ENCODE measurements at places on chromosomes 7 and 10.

GRCh38 chr7:2215851-2216250 lies 16.9 kb downstream of the MAD1L1 start:
- DNase-seq = no peak

DNA sequence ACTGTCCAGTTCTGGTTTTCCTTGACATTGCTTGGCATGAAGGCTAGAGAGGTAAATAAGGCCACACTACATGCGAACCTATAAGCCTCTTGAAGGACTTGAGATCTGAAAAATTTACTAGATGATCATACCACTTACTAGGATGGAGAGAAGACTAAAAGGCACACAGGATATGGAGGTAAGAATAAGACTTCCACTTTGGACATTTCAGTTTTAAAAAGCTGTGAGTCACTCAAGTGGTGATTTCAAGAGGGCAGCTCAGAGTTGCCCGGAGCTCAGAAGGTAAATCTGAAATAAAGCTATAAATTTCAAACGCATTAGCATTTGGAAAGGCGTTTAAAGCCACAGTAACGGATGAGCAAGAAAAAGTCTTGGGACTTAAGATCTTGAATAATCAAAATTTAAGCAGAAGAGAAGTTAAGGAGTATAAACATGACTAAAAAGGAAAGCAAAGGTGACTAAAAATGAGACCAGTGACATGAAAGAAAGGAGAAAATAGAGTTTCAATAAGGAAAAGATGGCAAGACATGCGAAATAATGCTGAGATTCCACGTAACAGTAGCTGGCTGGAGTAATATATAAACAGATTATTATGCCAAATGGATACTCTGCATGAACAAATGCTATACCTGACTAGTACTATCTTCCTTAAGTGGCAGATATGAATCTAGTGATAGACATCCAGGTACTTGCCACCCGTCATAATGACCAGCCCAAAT lies 68.3 kb downstream of the SNX13 start:
- DNase-seq = no peak

DNA sequence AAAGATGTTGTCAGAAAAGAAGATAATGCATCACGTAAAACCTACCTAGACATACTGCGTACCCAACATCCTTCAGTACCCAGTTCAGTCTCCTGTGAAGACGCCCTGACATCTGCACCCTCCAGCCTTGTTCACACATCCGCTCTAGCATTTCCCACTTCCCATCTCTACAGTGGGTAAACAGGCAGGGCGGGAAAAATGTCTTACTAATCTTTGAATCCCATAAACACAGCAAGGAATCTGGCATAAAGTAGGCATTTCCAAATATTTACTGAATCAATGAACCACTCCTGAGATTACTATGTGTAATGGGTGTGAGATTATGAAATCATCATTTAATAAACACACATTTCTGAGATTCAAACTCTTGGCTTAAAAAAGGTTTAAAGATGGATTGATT lies 132.8 kb downstream of the GLI3 start:
- no peak for DNase-seq

GRCh38 chr7:19754521-19755116 lies 18.8 kb downstream of the TMEM196 start:
- DNase-seq = peak; percentile 16

DNA sequence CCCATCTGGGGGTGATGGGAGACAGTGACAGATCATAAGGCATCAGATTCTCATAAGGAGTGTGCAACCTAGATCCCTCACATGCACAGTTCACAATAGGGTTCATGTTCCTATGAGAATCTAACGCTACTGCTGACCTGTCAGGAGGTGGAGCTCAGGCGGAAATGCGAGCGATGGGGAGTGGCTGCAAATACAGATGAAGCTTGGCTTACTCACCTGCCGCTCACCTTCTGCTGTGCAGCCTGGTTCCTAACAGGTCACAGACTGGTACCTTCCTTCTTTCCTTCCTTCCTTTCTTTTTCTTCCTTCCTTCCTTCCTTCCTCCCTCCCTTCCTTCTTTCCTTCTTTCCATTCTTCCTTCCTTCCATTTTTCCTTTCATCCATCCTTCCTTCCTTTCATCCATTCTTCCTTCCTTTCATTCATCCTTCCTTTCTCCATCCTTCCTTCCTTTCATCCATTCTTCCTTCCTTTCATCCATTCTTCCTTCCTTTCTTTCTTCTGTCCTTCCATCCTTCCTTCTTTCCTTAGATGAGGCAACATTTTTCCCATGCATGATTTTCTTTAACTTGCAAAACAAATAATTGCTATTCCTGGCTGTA lies 370.0 kb upstream of the AUTS2 start:
- no peak for DNase-seq

GRCh38 chr10:124611738-124612137 lies 132.4 kb downstream of the FAM53B start:
- no peak for DNase-seq

GRCh38 chr7:127591189-127591588 lies 2.3 kb upstream of the FSCN3 start:
- no peak for DNase-seq

GRCh38 chr10:125189162-125189561 lies 28.8 kb upstream of the CTBP2 start:
- no peak for DNase-seq

DNA sequence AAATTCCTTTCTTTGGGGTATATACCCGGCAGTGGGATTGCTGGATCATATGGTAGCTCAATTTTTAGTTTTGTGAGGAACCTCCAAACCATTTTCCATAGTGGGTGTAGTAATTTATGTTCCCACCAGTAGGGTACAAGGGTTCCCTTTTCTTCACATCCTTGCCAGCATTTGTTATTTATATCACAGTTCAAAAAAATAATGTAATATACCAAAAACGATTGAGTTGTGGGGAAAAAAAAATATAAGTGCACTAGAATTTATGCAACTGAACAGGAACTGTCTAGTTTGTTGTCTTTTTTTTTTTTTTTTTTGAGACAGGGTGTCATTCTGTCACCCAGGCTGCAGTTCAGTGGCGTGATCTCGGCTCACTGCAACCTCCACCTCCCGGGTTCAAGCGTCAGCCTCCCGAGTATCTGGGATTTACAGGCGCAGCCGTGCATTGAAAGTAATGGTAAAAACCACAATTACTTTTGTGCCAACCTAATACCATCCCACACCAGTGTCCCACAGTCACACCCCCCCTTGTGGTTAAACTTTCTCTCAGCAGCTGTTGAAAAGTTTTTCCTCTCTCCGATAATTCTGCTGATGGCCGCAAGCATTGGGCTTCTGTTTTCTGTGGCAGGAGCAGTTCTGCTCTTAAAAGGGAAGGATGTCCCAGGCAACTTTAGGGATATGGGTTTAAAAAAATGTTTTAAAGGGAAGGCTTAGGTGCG lies 6.8 kb upstream of the LAT2 start:
- DNase-seq = no peak

GRCh38 chr10:35572583-35572982 lies 32.6 kb upstream of the GJD4 start:
- DNase-seq = no peak

- DNase-seq = peak; percentile 85
Observed at GRCh38 chr10:124688889-124689670, 55.1 kb downstream of the FAM53B start.

GRCh38 chr10:72764151-72764550 lies 72.2 kb downstream of the MCU start:
- DNase-seq = no peak

DNA sequence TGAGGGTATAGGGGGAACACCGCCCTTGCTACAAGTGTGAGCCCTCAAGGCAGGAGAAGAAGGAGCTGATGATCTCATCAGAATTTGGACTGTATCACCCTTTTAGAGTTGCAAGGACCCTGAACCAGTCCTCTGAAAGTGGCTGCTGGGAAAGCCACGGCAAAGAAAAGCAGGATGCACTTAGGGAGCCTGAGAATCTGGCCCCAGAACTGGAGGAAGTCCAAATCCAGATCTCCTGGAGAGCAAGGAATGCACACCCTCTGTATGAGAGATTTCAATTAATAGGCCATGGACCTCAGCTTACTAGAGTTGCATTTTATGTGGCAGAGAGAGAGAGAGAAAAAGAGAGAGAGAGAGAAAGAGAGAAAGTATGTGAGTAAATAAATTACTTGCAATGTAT lies 662.9 kb downstream of the CCSER2 start:
- DNase-seq = no peak

- DNase-seq = no peak
Observed at GRCh38 chr7:6071406-6071805, 40.2 kb downstream of the ANKRD61 start.

DNA sequence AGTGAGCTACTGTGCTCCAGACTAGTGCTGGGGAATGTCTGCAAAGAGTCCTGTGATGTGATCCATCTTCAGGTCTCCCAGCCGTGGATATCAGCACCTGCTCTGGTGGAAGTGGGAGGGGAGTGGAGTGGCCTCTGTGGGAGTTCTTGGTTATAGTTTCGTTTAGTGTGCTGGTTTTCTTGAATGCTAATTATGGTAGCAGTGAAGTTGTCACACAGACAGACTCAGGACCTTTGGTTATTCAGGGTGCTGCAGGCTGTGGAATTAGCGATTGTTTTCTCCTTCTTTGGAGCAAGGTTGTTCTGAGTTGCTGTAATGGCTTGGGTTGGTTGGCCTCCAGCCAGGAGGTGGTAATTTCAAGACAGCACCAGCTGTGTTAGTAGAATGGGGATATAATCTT lies 132.7 kb upstream of the HGF start:
- DNase-seq = no peak

- peak; percentile 26 for DNase-seq
Observed at GRCh38 chr10:48446785-48447184, 140.3 kb downstream of the MAPK8 start.

- DNase-seq = no peak
Observed at GRCh38 chr7:36999626-37000485, 275.6 kb upstream of the AOAH start.

DNA sequence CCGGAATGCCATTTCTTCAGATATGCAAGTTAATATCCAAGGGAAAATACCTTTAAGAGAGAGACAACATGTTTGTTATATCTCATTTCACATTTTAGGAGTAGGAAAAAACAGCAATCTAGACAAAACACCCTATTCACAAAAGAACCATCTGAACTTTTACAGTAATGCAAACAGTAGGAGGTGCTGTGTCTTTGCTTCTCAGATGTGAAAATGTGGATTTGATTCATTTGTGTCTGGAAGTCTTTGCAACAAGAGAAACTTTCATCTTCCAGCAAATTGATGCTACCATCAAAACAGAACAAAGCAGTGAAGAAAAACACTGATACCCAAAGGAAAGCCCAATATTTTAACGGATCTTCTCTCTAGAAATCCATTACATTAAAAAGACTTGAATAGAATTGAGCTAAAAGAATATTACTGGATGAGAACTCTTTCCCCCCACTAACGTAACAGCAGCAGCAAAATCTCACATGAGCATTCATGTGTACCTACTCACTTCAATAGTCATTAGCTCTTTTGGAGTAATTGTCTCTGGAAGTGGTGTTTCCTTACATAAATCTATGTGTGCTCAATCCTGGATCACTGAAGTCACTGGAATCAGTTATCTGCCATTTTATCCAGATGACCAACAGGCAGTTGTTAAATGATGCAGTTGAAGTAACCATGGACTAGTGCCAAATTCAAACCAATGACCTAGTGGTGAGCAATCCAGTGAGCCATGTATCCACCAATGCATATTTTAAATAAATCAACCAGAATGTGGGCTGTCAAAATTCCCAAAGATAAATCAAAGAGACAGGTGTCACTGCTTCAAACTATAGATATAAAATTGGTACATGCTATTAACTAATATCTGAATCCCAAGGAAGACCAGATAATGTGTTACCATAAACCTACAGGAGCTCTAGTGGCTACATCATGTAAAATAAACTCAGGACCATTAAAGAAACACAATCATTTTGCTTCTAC lies 1.8 kb downstream of the SEMA3C start:
- no peak for DNase-seq

GRCh38 chr7:47763063-47763974 lies 181.4 kb upstream of the TNS3 start:
- no peak for DNase-seq

- no peak for DNase-seq
Observed at GRCh38 chr10:56318816-56319215, 42.2 kb downstream of the ZWINT start.

Measured in GM13976 (cell line).